ENCODE measurements at places on chromosomes 13 and 19. TPM values are rescaled to one million over a fixed set of nuclear protein-coding genes. Genes with fewer than 3 reads are reported as not detected.

The CHST8 gene
- 3.1 TPM for total RNA-seq

The MCEMP1 gene
- total RNA-seq = 22.0 TPM

The EFNB2 gene
- 31.3 TPM for total RNA-seq

The ZNF888 gene
- 6.4 TPM for total RNA-seq

The UPK1A gene
- not detected for total RNA-seq

The DHDH gene
- total RNA-seq = 4.9 TPM

The KCNN1 gene
- total RNA-seq = not detected

The ZNF230 gene
- 2.2 TPM for total RNA-seq

The TPGS1 gene
- 30.9 TPM for total RNA-seq

The IRGC gene
- total RNA-seq = not detected

The TEX101 gene
- total RNA-seq = not detected

The PSG11 gene
- total RNA-seq = not detected

The CD209 gene
- 2.1 TPM for total RNA-seq

The ZNF226 gene
- 25.8 TPM for total RNA-seq

The OR7G2 gene
- not detected for total RNA-seq

The IL27RA gene
- total RNA-seq = 9.3 TPM

The NKG7 gene
- total RNA-seq = 3.4 TPM

The CYP4F8 gene
- total RNA-seq = not detected

The ZIC2 gene
- 0.84 TPM for total RNA-seq

The PCDH20 gene
- total RNA-seq = 7.7 TPM

The IQCN gene
- total RNA-seq = 32.3 TPM

The SIGLEC12 gene
- not detected for total RNA-seq

The SIGLECL1 gene
- not detected for total RNA-seq

The KLF2 gene
- total RNA-seq = 298 TPM

The ZNF577 gene
- 82.8 TPM for total RNA-seq

The ZNF99 gene
- not detected for total RNA-seq

The CD22 gene
- 32.6 TPM for total RNA-seq

The OVOL3 gene
- total RNA-seq = not detected

The CD37 gene
- total RNA-seq = 63.5 TPM

The FCER2 gene
- total RNA-seq = 0.83 TPM

The ZNF563 gene
- 2.0 TPM for total RNA-seq

The PCDH17 gene
- 38.0 TPM for total RNA-seq

The FBXO27 gene
- total RNA-seq = 5.1 TPM

The ZNF418 gene
- total RNA-seq = 4.8 TPM

The EHD2 gene
- 204 TPM for total RNA-seq

The KLK12 gene
- not detected for total RNA-seq

The MRI1 gene
- 33.2 TPM for total RNA-seq

The KIR3DL2 gene
- 0.46 TPM for total RNA-seq

The PNMA8A gene
- 2.5 TPM for total RNA-seq

The PSG6 gene
- total RNA-seq = not detected

The MEF2B gene
- 3.9 TPM for total RNA-seq

The GEMIN7 gene
- 9.4 TPM for total RNA-seq

The CALR3 gene
- total RNA-seq = not detected

The SSC5D gene
- 0.39 TPM for total RNA-seq
